SK-N-SH (cell line): ENCODE measurements at places on chromosomes 2 and 18. TPM values are rescaled to one million over a fixed set of nuclear protein-coding genes. Genes with fewer than 3 reads are reported as not detected.

- no peak for DNase-seq
Measured at GRCh38 chr2:197944416-197945096, 140.2 kb downstream of the PLCL1 start.

GRCh38 chr2:101339266-101339880 lies 30.9 kb upstream of the RNF149 start:
- no peak for DNase-seq

DNA sequence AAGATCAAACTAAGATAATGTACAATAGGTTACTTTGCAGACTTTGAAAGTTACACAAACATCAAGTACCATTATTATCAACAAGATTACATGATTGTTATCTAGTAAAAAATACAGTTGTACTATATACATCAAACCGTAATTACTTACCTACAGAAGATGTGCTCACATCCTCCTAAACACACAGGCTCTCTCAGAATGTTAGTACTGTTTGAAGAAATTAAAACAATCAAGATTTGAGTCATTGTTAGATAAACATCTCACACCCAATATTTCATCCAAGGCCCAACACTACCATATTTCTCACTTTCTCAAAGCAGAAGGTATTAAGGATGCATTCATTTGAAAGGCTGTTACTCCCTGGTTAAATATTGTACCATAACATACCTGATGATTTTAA lies 12.6 kb downstream of the BARD1 start:
- DNase-seq, result no peak

DNA sequence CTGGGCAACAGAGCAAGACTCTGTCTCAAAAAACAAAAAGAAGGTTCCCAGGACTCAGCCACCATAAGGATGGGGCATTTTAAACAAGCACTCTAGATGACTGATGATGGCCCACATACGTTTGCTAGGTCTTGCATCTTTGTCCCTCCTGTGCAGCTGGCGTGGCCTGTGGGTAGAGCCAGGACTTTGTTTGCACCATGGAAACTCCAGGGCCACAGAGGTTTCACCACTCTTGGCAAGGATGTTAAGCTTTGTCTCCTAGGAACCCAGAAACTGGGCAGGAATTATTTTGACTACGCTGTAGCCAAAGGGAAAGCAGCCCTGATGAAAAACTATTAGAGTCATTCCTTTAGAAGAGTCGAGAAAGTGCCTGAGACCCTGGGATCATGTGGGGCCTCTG lies 75.3 kb upstream of the STPG4 start:
- DNase-seq, result no peak

DLGAP1 gene
- not detected in 2 replicates for polyA plus RNA-seq

TUBB8B gene
- polyA plus RNA-seq, result not detected in 2 replicates
